GM12878 (cell line): ENCODE measurements at places on chromosomes 16 and 17. TPM values are rescaled to one million over a fixed set of nuclear protein-coding genes. Genes with fewer than 3 reads are reported as not detected.

Gene MYH10
- 1.3 and 2.6 TPM in 2 replicates for total RNA-seq

Gene CDH15
- total RNA-seq = not detected in 2 replicates

Gene KRT12
- not detected in 2 replicates for total RNA-seq

Gene HSD17B1
- total RNA-seq = 0.61 and 0.67 TPM in 2 replicates

Gene ENPP7
- 0.21 and 0.41 TPM in 2 replicates for total RNA-seq

- DNase-seq = no peak
Observed at GRCh38 chr17:43756201-43756600, 2.4 kb downstream of the SOST start.

- peak; percentile 90 for DNase-seq
Observed at GRCh38 chr17:45307290-45308015, 9.4 kb downstream of the MAP3K14 start.

- DNase-seq = no peak
Observed at GRCh38 chr17:40063187-40063771, 514 bp downstream of the THRA start.

DNA sequence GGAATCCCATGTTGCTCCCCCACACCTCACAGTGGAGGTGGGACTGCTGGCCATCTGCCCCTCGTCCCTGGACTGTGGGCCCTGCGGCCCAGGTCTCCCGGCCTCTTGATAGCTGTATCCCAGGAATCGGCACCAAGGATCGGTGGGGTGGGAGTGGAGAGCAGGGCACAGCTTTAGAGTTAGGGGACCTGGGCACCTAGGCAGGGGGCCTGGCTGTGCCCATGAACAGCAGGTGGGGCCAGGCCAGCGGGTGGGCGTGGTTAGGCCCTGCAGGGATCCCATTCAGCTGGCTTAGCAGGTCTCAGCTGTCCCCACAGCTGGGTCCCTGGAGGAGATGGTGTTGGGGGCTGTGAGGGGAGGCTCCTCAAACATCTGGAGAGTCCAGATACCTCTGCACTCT lies 49.2 kb downstream of the SREBF1 start:
- no peak for DNase-seq

DNA sequence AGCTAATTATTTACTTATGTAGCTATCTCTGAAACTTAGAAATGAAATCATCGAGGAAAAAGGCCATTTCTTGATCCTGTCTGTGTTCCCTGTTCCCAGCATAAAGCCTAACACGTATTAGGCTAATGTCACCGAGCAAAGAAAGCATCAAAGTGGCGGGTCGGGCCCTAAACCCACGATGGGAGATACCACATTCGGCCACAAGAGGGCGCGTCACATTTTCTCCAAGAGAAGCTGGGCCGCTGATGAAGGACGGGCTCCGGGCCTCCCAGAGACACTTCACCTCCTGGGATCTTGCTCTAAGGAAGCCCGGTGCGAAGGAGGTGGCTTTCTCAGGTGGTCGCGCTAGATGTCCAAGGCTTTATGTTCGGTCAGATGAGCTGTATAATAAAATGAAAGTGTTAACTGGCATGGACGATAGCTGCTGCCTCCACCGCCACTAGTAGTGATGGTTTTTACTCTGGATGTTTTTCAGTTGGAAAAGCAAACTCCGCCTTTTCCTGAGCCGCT lies 853 bp upstream of the PDK2 start:
- DNase-seq = peak; percentile 41

- no peak for DNase-seq
Observed at GRCh38 chr17:60301649-60302048, 90.3 kb downstream of the USP32 start.

DNA sequence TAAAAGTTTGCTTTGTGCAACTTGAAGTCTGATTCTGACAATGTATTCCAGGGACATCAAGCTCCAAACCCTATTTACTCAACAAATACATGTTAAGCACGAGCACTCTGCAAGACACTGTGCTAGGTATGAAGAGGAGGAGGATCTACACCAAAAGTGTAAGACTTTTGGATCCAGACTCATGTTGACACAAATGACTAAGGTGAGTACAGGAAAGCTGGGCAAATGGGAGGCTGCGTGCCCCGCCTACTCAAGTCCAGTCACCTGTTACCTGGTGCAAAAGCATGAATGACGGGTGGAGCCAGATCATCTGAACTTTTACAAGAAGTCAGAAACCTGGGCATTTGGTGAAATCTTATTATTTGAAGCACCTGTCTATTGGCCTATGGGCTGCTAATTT lies 120.7 kb downstream of the ABCC12 start:
- DNase-seq = no peak

DNA sequence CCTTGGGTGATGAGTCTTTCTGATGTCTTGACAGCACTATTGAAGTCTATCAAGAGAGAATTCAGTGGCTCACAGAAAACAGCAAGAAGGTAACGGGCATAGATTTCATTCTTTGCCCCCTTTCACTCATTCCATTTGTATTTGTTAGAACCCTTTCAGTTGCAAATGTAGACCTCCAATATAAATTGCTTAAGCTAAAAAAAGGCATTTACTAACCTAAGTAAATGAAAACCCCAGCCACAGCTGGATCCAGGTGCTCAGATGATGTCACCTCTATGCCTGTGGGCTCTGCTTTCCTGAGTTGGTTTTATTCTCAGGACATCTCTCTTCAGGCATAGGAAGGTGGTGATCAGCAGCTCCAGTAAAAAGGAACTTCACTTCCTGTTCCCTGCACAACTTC lies 11.1 kb downstream of the VWA3A start:
- DNase-seq = no peak

- no peak for DNase-seq
Observed at GRCh38 chr17:54405826-54406225, 494.8 kb upstream of the TOM1L1 start.

DNA sequence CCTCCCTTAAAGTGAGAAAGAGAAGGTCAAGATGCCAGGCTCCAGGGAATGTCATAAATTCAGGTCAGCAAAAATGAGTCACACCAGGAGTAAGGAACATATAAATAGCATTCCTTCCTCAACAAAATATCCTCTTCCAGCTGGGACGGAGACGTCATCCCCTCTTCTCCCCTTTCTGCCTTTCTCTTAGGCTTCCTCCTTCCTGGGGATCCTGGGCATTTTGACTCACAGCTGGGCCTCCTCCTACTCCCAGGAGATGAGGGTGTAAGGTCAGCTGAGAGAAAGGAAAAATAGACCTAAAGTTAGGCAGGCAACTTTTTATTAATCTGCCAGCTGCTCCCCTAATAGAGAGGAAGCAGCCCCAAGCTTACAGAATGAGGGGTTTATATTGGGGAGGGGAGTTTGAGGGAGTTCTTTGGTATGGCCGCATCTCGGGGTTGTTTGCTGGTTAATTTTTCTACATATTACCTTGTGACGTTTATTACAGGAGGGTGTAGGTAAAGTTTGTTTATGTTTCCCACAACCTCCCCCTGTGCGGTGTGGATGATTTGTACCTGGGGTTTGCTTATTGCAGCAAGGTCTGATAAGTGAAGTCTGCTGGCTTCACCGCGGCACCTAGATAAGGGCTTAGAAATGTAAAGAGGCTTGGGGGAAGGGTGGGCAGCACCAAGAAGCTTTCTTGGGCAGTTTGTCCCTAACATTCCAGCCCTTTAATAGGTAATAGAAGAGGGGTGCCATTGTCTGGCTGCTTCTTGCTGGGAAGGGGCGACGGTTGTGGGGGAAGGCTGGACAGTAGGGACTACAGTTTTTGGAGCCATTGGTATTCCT lies 7.1 kb upstream of the ZNF747 start:
- DNase-seq = no peak

DNA sequence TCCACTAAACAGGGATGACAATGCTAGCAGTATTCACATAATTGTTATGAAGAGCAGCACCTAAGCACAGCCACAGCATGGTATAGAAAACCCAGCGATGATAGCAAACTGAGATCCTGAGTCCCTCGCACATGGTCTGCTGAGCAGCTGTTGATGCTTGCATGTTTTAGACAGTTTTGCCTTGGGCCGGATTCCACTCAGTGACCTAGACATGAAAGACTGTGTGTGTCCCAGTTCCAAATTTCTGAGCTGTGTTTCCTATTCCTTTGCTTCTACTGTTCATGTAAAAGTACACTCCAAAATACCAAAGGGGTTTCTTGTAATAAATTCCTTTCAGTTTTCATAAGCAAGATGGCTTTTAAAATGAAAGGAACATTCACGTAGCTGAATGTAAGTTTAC lies 30.8 kb upstream of the CMTR2 start:
- no peak for DNase-seq

- DNase-seq = no peak
Observed at GRCh38 chr16:12896562-12896961, 4.8 kb upstream of the SHISA9 start.

GRCh38 chr16:64269756-64270155 lies 852.1 kb downstream of the CDH11 start:
- DNase-seq = no peak

DNA sequence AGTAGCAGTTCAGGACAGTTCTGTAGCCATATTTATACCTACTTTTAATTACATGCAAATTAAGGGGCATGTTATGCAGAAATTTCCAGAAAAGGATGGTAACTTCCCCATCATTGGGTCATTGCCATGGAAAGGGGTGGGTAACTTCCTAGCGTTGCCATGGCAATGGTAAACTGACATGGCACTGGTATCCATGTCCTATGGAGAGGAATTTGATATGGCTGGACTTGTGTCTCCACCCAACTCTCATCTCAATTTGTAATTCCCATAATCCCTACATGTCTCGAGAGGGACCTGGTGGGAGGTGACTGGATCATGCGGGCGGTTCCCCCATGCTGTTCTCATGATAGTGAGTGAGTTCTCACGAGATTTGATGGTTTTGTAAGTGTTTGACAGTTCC lies 35.6 kb upstream of the CACNG4 start:
- DNase-seq = no peak
